Type B pancreatic cell (in vitro differentiated cells): ENCODE measurements at places on chromosomes 2 and 18.

- DNase-seq: no peak
Observed at GRCh38 chr18:10265560-10266333, 188.7 kb upstream of the APCDD1 start.

DNA sequence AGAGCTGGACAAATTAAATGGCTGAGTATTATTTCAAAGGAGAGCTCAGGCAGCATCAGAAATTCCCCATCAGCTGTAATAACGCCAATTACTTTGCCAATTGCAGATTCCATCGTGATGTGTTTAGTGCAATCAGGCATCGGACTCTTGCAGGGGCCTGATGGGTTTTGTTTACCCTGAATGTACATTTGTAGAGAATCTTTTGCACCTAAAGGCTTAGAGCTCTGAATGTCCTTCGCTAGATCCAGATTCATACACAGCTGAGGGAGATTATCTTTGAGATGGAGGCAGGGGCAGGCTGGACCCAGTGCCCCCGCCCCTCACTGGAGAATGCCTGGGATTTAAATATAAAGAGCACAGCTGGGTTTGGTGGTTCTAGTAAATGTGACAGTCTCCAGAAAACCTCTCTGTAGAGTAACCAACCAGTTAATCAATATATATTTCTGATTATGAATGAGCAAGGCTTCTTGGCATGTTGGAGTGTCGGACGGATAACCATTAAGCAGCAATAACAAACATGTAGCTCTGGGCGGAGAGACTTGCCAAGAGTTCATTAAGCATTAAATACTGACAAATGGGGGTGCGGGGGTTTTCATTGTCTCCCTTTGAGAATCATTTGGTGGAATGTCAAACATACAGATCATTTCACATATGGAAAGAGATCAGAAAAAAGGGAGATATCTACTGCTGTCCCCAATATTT lies 200.9 kb downstream of the SETBP1 start:
- no peak for DNase-seq

DNA sequence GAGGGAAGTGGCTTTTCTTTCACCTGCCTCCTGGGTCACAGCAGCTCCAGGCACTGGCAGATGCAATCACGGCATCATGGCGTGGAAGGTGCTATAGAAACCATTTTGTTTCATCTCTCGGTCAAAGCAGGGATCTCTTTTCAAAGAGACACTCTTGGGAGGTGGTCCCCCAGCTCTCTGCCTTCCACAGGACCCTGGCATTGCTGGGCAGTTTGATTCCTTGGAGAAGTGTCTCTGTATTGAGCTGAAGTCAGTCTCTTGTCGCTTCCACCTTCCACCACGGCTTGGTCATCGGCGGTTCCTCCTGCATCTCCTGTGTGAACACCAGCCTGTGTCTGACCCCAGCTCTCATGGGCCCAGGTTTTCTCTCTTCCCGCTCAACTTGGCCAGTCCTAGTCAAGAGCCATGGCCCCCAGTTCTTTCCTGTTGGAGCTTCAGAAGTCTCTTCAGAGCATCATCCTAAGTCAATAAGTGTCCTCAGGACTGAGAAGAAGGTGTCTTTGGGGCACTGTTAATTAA lies 42.3 kb upstream of the HDAC4 start:
- DNase-seq: no peak

- DNase-seq: no peak
Observed at GRCh38 chr2:233092432-233093165, 32.5 kb downstream of the INPP5D start.

DNA sequence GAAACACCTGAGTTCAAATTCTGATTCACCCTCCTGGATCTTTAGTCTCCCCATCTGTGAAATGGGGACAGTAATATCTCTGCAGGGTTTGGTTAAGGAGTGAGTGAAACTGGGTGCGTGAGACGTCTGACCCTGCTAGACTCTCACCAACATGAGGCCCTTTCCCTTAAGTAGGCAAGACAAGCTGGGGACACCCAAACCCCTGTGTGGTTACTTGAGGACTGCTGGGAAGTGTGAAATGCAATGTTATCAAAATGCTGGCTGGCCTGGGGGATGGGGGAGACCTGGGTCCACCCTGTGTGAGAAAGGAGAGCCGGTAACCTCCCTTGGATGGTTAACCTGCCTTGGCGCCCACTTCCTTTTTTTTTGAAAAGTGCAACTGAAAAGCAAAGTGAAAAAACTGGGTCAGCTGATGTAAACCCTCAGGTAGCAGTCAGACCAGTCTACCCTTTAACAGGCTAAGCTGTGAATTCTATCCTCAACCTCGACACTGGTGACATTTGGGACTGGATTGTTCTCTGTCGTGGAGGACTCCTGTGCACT lies 82.3 kb downstream of the INPP5D start:
- DNase-seq: no peak

GRCh38 chr2:233867993-233868532 lies at the start of gene MSL3B:
TSS of gene MSL3B (minus strand) at chr2:233868386.
- DNase-seq: no peak

DNA sequence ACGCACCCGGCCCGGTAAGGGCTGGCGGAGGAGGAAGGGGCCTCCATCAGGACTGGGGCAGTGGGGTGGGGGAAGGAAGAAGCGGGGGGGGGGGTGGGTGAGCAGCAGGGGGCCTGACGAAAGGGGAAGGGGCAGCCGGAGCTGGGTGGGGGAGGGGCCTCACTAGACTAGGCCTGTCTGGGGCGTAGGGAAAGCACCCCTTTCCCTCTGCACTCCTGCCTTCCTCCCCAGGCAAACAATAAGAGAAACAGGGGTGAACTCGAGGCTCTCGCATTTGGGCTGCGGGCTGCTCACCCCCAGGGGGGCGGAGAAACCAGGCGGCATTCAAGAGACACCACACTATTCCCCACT lies 82.7 kb upstream of the POMC start:
- DNase-seq: no peak

- DNase-seq: no peak
Observed at GRCh38 chr2:23656597-23656973, 270.3 kb downstream of the ATAD2B start.

- no peak for DNase-seq
Observed at GRCh38 chr2:114009205-114009944, 119.5 kb downstream of the ACTR3 start.

DNA sequence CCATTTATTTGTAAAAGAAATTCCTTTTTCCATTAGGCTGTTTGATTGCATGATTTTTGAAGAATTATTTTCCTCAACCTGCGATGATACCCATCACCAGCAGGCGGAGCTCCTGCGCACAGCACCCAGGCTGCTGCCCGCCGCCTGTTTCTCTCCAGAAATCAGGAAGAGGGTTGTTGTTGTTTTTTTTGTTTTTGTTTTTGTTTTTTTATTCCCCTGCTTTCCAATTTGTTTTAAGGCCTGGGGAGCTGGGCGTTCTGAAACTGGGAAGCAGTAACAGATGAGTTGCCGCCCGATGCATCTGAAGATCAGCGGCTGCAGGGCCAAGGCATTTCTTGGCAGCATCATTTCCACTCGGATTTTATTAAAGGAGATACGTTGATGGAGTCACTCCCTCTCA lies 132.1 kb downstream of the MBP start:
- DNase-seq: no peak

DNA sequence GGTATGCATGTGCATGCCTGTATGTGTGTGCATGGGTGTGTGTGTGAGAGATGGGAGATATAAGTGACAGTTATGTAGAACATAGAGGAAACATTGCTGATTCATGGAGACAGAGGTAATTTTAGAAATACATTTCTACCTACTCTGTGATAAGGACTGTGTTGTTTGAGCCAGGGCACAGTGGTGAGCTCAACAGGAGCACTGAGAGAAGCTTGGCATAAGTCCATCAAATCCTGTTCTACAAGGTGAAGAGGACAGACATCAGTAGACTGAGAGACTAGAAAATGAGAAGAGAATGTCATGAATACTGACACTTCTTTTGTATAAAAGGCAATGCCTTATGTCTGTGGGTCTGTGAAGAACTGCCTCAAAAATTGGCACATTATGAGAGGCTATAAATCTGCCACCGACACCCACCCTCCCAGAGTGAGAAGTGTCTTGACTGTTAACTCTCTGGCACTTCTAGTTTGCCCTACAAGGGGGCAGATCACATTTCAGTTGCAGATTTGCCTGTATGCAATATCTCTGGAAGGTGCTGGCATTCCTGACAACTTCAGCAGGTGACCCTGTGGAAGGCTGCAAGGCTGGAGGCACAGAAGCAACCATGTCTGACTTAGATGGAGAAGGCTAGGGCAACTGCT lies 962.3 kb upstream of the NRXN1 start:
- DNase-seq: no peak

GRCh38 chr18:76484749-76485387 lies 10.2 kb downstream of the ZNF516 start:
- no peak for DNase-seq

DNA sequence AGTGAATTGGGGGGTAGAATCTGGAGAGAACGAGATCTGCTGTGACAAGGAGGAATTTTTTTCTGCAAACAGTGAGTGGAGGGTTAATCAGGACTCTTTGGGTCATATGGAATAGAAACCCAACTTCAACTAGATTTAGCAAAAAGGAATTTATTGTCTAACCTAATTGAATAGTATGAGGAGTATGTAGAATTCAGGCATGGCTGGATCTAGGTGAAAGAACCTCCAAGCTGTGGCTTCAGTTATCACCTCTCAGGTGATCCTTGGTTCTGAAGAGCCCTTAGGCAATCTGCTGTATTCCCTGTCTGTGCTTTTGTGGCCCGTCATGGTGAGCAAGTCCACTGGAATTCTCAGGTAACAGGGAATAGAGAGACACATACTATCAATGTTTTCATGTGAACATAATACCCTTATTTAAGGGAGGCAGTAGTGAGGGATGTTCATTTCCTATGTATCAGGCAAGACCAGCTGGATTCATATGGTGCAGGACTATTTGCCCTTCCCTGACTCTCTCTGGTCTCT lies 164.7 kb downstream of the ALPK2 start:
- DNase-seq: no peak

- DNase-seq: no peak
Observed at GRCh38 chr2:53028225-53028624, 739.4 kb upstream of the CHAC2 start.

GRCh38 chr18:23662309-23663263 lies at the start of gene ANKRD29:
TSS of gene ANKRD29 (minus strand) at chr18:23662911. CDS start at chr18:23662730, 181 bp downstream.
- DNase-seq: no peak

GRCh38 chr2:20576598-20577115 lies 74.2 kb downstream of the HS1BP3 start:
- DNase-seq: no peak

- DNase-seq: no peak
Observed at GRCh38 chr2:112812318-112813267, 24.0 kb downstream of the IL1B start.

GRCh38 chr2:214215107-214215506 lies 195.7 kb upstream of the VWC2L start:
- DNase-seq: no peak

- DNase-seq: no peak
Observed at GRCh38 chr2:144513388-144514101, 6.4 kb downstream of the ZEB2 start.

DNA sequence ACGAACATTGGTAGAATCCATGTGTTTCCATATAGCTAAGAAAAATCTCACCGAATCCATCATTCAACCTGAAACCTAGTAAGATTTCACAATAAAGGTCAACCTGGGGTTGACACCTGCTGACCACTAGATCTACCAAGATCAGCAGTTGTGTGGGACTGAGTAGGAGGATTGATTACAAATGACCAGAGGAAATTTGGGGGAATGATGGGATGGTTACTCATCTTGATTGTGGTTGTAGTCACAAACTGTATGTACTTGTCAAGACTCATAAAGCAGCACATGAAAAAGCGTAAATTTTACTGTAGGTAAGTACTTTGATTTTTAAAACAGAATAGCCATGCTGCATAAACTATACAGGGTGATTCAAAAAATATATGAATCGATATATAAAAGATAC lies 14.7 kb downstream of the DAPL1 start:
- DNase-seq: no peak

DNA sequence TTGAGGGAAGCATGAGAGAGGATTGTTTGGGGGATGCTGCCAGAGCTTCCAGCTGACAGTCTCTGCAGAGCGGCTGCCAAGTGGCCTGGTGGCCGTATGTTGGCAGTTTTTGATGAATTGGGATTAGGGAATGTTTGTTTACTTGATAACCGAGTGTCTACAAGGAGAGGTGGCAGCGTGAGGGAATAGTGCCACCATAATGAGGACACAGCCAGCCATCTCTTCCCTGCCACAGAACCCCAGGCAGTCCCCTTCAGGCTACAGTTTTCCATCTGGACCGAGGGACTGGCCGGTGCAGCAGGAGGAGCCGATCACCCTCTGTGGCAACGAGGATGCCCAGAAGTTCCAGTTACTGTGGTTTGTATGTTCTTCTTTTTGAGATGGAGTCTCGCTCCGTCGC lies 55.2 kb downstream of the TRAPPC12 start:
- no peak for DNase-seq

- DNase-seq: no peak
Observed at GRCh38 chr18:56481751-56482150, 156.6 kb downstream of the TXNL1 start.

DNA sequence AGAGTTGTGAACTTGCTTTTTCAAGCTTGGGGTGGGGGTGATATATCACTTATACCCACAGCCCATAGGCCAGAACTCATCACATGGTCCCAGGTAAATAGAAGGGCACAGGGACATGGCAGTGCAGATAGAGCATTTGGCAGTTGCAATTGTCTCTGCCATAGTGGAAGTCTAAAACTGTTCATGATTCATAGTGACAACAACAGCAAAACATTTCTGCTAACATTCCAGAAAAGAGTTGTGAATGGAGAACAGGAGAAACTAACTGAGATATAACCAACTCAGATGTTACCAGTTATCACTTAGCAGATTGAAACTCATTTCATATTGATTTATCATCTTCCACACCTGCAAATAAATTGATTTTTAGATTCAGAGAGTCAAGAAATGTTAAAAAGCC lies 278.6 kb upstream of the KYNU start:
- DNase-seq: no peak

DNA sequence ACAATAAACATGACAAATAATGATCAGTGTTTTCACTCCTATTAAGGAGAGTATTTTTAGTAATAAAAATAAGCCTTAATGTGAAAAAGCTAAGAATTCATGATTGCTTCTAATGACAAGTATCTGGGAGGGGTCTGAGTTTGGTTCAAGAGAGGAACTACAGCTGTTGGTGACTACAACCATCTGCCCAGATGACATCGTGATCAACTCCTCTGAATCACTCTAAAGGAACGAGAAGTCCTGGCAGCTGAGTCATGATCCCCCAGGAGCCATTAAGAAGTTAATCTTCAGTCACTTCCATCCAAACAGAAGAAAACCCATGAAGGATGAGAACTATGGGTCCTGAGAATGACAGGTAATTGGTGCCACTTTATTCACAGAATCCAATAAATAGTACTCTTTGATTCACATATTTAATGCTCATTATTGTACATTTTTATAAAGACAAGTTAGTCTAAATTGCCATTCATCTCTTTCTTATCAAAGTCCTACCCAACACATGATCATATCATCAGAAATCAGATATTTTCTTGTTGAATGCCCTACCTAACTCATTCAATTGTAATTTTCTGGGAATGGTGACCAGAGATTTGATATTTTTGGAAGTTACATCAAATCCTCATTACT lies 6.8 kb downstream of the TFPI start:
- no peak for DNase-seq

GRCh38 chr18:1505856-1506255 lies 601.2 kb downstream of the ADCYAP1 start:
- no peak for DNase-seq
